ENCODE measurements at places on chromosomes 3 and 15.

GRCh38 chr3:189304465-189305351, 132.9 kb downstream of the TPRG1 start:
- no peak for DNase-seq

DNA sequence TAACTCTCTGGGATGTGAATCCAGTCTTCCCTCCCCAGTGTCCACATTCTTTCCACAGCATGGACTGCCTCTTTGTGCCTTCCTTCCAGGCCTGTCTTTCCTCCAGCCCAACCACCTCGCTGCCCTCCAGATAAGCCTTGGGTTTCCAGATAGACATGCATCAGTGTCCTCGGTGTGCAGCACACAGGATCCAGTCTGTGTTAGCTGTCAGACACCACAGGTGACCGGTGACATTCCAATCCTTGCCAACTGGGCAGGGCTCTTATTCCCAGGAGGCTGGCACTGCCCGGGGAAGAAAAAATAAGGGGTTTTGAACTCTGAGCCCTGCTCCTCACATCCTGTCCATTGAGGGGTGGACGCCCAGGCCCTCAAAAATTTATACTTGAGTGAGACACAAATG, 6.0 kb upstream of the SLC6A1 start:
- DNase-seq: no peak

DNA sequence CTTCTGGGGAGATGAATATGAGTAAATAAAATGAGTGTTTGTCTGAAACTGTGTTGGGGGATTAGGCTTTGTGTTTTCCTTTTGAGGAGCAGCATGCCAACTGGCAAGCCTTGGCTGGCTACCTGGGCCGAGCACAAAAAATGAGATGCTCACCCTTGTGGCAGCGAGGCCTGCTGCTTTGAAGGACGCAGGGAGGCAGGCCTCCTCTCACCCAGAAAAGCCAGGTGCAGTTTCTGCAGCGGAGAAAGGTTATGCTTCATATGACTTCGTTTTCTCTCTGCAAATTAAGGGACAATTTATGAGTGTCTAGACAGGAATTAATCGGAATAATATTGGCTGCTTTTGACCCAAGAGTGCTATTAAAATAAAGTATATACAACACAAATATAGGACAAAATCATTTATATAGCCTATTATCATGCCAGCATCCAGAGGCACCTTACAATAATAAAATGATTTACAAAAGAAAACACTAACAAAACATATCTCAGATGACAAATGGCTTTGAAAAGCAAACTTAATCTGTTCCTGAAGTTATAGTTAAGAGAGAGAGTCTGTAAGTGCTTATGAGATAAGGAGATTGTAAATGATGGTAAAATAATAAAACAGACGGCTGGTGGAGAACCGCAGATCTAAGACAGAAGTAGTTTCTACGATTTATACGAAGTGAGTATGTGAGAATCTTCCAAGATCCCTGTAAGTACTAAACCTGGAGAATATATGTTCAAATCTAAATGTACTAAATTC, 682.8 kb upstream of the NR2F2 start:
- no peak for DNase-seq

GRCh38 chr15:31571676-31572075, 245.0 kb downstream of the KLF13 start:
- no peak for DNase-seq

- DNase-seq: no peak
These were observed 392.7 kb downstream of the PTPRG start for GRCh38 chr3:61954097-61954540.

- no peak for DNase-seq
These were observed 507 bp upstream of the AP3B2 start for GRCh38 chr15:82710208-82710555.

- DNase-seq: no peak
These were observed 7.9 kb downstream of the FOXL2 start for GRCh38 chr3:138938877-138939560.

- no peak for DNase-seq
These were observed 17.8 kb upstream of the ZFYVE19 start for GRCh38 chr15:40789119-40789518.

- DNase-seq: no peak
These were observed 36.6 kb downstream of the AMOTL2 start for GRCh38 chr3:134337511-134338200.

GRCh38 chr15:84759018-84759417, 10.6 kb downstream of the ZNF592 start:
- no peak for DNase-seq

GRCh38 chr15:100692246-100692645, 89.9 kb downstream of the ASB7 start:
- no peak for DNase-seq

DNA sequence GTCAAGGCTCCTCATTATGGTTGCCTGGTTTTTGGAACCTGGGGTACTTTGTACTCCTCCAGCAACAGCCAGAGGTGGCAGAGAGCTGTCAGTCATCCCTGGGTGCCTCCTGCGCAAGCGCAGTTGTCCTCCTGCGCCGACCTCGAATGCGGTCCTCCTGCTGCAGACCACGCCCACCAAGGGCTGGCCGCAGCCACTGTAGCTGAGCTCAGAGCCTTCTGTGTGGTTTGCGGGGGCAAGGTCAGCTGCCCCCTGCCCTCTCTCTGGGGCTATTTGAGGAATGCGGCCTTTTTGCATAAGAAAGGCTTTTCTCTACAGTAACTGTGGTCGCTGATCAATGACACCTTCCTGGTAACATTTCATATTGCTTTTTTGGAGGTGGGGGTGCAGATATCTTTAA, 131.3 kb upstream of the SNRPN start:
- no peak for DNase-seq

GRCh38 chr3:187705164-187705563, 2.8 kb upstream of the RTP2 start:
- no peak for DNase-seq

DNA sequence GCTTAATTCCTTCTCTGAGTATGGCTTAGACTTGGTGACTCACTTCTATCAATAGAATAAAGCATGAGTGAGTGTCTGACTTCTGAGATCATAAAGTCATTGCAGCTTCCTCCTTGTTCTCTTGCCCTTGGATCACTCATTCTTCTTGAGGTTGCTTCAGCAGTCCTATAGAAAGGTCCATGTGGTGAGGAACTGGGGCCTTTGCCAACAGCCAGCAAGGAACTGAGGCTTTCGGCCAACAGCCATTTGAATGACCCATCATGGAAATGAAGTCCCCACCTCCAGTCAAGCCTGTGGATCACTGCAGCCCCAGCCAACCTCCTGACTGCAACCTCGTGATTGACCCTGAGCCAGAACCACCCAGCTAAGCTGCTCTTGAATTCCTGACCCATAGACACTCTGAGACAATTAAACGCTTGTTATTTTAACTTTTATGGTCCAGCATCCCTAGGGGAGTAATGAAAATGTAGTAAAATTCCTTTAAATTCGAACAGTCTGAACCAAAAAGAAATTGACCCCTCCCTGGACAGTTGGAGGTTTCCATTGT, 84.5 kb downstream of the WDR76 start:
- no peak for DNase-seq

GRCh38 chr3:58207954-58208353, 2.8 kb downstream of the DNASE1L3 start:
- no peak for DNase-seq

- no peak for DNase-seq
These were observed 241.0 kb upstream of the GBE1 start for GRCh38 chr3:82002491-82002890.

DNA sequence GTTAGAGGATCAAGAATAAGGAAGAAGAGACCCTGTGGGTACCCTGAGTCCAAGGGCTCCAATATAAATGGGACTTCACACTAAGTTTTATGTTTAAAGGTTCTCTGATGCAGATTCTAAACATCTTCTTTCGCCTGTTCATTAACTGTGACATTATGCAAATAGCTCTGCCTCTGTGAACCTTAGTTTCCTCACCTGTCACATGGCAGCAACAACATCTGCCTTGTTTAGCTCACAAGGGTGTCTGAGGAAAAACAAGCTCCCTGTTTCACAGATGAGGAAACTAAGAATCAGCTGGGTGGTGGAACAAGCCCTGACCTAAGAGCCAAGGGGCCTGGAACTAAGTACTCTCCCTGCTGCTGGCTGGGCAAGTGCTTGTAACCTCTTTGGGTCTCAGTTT, 40.8 kb downstream of the GOLGA6L1 start:
- DNase-seq: no peak

GRCh38 chr3:185792955-185793354, 31.9 kb downstream of the IGF2BP2 start:
- no peak for DNase-seq
